ENCODE measurements at places on chromosomes 1 and 21.

DNA sequence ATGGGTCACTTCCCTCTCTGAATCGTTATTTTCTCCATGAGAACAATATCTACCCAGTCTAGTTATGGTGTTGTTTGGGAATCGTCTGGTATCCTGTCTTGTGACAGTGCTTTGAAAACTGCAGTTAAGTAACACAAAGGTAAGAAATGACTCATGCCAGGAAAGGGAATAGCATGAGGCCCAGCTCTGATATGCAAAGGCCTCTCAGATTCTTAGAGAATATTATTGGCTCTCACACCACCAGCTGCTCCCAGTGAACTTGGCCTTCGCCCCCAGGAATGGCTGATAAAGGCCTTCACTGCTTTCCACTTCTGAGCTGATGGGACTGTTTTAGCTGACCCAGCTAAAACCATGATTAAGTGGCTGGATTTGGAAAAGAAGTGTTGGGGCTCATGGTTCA, 27.1 kb downstream of the NEK2 start:
- DNase-seq = no peak

DNA sequence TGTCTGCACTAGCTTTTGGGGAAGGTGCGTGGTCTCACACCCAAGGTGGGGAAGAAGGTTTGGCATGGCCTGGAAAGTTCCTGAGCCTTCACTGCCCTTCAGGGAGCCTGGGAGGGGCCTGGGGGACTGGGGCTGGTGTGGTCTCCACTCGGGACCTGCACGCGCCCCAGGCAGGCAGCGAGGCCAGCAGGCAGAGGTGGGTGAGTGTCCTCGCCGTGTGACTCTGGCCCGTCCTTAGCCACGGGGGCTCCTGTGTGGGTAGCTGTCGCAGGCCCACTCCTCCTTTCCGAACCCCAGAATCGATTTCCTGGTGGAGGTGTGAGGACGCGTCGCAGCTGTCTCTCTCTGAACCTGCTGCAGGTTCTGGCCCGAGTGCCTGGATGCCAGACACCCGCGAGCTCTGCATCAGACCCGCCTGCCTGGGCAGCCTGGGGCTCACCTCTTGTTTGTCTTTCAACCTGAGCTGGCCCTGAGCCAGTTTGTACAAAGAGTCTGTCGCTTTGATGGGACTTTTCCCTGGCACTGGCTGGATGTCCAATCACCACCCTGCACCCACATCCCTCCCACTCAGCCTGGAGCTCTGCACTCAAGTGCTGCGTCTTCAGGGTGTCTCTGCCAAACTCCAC, 36.0 kb upstream of the SLC19A1 start:
- no peak for DNase-seq

DNA sequence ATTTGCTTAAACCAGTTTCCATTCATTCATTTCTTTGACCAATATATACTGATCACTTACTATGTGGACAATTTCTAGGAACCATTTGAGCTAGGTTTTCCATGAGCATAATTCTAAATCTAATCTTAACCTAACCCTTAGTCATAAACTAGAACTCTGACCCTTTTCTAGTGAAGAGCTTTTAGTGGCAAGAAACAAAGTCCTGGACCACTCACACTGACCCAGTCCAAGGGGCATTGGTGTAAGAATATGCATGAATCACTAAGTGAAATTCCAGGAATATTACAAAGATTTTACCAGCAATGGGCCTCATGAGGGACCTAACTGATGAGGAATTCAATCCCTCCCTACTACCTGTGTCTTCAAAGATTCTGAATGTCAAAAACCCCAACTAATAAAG, 40.6 kb upstream of the SLC2A1 start:
- DNase-seq = no peak

DNA sequence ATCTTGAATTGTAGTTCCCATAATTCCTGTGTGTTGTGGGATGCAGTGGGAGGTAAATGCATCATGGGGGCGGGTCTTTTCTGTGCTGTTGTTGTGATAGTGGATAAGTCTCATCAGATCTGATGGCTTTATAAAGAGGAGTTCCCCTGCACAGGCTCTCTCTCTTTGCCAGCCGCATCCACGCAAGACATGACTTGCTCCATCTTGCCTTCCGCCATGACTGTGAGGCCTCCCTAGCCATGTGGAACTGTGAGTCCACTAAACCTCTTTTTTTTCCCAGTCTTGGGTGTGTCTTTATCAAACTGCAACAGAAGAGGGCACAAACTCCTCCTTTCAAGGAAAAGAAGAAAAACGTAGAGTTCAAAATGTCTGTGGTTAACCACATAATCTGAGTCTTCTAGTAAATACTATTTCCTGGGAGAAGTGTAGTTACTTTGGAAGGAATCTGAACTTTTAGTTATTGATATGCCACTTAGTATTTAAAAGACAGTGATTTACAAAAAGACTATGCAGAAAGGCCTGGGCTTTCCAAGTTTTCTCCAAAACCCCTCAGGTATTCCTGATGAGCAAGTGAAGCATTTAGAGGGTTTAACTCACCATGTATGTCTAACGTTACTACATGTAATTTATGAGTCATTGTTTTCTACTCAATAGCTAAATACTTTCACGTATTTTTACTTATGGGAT, 10.0 kb downstream of the ADAMTS1 start:
- no peak for DNase-seq

DNA sequence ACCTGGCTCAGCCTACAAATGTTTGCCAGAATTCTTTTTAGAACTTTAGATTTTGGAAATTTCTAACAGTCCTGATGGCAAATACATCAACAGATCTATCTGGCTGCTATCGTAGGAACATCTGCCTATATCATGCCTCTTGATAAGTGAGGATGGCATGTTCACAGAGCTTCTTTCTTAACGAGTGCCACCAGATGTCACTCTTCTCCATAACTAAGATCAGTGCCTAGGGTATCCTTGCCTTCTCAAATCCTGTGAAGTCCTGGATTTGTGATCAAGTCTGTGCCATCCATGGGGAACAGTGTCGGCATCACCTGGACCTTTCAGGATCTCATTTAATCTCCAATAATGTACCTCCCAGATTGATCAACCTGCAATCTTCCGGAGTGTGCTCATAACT, 36.5 kb upstream of the CD5L start:
- peak; percentile 12 for DNase-seq

DNA sequence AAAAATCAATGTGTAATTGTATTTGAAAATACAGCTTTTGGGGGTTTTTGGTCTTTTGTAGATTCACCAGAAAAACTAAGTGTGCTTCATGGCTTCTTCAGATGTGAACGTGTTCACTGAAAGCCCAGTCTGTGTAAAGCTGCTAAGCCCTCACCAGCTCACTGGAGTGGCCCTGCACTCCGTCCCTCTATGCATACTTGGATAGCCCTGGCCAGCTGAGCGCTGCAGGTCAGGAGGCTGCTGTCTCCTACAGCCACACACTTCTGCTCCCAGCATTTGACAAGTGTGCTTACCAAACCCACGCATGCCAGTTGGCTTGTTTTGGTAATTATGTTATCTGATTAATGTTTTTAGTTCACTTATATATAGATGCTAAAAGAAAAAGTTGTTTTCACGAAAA, 163.5 kb downstream of the TLR5 start:
- no peak for DNase-seq

DNA sequence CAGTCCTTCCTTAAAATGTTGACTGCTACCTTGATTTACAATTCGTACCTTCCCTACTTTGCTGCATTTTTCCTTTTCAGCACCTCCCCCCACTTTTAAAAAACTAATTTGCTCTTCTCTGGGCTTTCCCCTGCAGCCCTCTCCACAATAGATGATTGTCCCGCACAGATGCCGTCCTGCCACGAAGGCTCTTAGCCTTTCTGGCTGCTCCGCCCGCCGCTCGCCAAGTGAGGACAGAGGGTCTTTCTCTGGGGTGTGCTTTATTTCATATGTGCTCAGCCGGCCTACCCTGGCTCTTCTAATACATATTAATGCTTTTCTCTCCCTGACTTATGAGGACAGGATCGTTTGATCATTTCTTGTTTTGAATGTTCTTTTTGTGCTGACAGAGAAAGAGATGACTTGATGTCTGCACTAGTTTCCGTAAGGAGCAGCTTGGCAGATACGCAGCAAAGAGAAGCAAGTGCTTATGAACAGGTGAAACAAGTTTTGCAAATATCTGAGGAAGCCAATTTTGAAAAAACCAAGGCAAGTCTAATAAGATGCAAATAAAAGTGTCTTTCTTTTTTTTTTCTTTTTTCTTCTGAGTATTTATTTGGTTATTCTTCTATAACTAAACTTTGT, 60.6 kb downstream of the SDCCAG8 start:
- DNase-seq = no peak

DNA sequence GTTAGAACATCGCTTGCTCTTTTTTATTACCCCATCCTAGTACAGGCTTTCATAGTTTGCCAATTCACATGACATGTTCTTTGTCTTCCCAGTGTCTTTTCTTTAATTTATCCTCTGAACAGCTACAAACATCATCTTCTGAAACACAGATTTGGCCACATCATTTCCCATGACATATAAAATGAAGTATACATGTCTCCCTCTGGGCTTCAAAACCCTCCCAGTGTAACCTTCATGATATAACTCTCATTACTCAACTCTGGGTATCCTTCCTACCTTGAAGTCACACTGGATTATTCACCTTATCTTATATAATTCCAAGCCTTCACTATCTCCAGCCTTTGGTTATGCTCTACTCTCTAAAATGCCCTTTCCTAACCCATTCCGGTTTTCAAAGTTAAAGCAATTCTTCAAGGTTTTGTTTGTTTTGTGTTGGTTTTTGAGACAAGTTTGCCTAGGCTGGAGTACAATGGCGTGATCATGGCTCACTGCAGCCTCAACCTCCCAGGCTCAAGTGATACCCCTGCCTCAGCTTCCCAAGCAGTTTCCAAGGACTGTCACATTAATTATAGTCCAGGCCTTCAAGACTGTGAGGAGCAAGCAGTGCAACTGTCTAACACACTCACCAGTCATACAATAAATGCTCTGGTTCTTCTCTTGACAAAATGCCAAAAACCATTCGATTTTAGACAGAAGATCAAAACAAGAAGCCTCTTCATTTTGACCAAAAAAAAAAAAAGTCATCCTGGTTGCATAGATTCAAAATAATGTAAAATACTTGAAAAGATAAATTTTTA, 5.8 kb downstream of the RGS1 start:
- DNase-seq = no peak

GRCh38 chr1:115436596-115436995, 98.5 kb upstream of the NGF start:
- DNase-seq = no peak

DNA sequence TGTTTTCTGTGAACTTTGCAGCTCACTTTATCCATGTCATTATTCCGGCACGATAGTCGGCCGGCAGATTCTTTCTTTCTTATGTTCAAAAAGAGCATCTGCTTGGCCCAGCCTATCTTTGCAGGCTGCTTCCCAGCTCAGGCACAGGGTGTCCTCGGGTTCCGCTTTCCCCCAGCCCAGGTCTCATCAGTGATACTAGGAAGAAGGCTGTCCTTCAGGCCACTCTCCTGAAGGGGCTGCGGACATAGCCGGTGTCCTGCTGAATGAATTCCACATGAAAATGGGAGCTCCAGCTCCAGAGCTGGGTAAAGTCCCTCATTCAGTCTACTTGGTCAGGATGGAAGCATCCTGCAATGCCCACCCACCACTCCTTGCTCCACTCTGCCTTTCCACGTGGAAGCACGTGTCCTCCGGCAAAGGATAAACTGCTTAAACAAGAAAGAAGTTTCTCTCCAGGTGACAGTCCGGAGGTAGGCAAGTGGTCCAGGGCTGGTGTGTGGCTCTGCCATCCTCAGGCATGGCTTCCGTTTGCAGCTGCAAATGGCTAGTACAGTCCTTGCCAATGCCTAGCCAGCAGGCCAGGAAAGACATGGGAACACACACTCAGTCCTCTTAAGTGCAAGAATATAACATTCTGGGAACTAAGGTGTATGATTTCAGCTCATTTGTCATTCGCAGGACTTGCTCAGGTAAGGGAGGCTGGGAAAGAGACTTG, 161.0 kb downstream of the TRIM33 start:
- DNase-seq = no peak

DNA sequence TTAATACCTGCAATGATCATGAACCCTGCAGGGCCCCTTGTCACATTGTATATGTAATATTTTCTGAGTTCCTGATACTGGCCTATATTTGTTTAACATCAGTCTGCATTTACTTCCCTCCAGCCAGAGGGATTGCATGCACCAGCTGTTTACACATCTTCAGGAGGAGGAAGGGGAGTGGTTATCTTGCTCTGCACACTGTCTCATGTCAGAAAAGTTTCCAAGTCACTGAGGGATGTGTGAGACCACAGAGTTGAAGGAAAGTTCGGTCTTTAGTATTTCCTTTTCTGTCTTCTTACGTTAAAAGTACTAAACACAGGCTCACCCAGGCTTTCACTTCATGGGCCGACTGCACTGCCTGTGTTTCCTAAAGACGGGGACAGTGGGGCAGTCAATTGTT, 574.1 kb downstream of the LMO4 start:
- DNase-seq = no peak

DNA sequence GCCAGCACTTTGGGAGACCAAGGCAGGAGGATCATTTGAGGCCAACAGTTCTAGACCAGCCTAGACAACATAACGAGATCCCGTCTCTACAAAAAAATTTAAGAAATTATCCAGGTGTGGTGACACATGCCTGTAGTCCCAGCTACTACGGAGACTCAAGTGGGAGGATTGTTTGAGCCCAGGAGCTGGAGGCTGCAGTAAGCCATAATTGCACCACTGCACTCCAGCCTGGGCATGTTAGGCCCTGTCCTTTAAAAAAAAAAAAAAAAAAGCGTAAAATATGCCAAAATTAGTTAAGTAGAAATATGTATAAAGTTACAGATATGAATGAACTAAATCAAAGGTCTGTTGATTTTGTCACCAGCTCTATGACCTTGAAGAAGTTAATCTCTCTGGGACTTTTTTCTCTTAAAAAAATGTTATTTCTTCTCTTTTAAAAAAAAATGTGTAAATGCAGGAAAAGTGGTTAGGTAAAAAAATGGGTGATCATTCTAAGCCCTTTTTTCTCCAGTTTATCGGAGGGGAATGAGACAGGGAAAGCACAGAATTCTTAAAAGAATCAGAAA, 7.0 kb downstream of the EGLN1 start:
- no peak for DNase-seq

GRCh38 chr1:11761285-11761684, 708 bp upstream of the C1orf167 start:
- no peak for DNase-seq

GRCh38 chr1:107530543-107530942, 389.7 kb downstream of the NTNG1 start:
- no peak for DNase-seq

GRCh38 chr1:12456979-12457378, 161.0 kb downstream of the DHRS3 start:
- DNase-seq = no peak

GRCh38 chr1:156024801-156025200, 4.0 kb upstream of the SSR2 start:
- no peak for DNase-seq

- no peak for DNase-seq
Observed at GRCh38 chr1:182217071-182217470, 155.6 kb upstream of the ZNF648 start.

DNA sequence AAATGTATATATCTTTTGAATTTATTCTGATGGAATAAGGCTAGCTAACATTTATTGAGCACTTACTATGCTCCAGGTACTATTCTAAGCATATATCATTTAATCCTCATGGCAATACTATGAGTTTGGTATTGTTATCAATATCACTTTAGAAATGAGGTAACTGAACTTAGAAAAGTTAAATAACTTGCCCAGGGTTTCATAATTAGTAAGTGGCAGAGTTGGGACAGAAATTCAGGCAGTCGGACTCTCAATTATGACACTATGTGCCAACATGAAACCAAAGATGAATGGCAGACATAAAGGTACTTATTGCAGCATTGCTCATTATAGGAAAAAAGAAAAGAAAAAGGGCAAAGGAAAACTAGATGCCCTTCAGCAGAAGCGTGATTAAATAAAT, 48.2 kb downstream of the RAB3GAP2 start:
- no peak for DNase-seq

- DNase-seq = no peak
Observed at GRCh38 chr1:222928212-222928611, 113.4 kb downstream of the DISP1 start.

All from NCI-H446 (cell line).